RKO (cell line): ENCODE measurements at places on chromosomes 13 and 19.
A peak's percentile ranks its signal among the peaks of the same experiment; 100 is the strongest.

DNA sequence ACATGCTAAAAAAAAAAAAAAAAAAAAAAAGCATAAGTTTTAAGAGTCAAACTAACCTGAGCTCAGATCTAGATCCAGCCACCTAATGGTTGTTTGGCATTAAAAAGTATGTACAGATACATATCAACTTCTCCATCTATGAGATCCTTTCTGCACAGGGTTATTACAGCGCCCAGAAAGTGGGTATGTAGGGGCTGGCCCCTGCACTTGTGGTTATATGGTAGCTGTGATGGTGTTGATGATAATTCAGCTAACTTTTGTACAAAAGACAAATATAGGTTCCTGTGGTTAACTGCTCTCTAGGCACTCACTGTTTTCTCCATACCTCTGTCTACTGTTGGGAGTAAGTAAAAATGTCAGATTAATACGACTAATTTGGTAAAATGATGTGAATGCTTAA is 81.7 kb downstream of the TNFRSF19 start:
- no peak for DNase-seq

DNA sequence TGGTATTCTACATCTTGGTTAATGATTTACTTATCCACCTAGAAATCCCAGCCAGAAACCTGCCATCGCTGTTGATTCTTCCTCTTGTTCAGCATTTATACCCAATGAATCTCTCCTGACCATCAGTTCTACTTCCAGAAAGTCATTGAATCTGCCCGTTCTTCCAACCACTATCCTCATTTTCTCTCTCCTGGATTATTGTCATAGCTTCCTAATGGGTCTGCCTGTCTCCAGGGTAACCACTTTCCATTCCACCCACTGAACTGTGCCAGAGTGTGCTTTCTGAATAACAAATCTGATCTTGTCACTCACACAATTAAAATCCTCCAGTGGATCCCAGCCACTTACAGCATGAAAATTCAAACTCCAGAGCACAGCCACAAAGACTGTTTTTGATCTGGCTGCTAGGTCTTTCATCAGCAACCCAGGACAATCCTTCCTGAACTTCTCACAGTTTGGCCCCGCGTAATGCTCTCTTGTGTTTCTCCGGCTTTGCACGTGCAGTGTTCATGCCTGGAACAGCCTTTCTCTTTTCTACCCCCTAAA is 330.6 kb downstream of the SPRY2 start:
- no peak for DNase-seq

DNA sequence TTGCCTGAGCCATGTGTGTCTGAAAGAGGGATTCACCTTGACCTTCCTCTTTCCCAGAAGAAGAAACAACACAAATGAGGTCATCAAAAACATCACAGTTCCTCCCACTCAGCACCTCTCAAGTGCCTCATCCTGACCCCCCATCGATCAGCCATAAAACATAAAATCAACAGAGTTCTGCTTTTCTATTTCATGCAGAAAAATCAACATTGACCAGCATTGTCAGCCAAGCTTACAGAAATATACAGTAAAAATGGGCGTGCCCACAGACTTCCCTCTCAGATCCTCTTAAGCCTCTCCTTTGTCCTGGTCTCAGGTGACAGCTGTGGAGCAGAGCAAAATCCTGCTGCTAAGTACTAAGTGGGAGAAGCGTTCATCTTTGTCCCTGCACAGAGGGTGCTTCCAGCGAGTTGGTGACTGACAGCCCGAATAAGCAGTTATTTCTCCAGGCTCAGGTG is 213.3 kb downstream of the OLFM4 start:
- DNase-seq: no peak

DNA sequence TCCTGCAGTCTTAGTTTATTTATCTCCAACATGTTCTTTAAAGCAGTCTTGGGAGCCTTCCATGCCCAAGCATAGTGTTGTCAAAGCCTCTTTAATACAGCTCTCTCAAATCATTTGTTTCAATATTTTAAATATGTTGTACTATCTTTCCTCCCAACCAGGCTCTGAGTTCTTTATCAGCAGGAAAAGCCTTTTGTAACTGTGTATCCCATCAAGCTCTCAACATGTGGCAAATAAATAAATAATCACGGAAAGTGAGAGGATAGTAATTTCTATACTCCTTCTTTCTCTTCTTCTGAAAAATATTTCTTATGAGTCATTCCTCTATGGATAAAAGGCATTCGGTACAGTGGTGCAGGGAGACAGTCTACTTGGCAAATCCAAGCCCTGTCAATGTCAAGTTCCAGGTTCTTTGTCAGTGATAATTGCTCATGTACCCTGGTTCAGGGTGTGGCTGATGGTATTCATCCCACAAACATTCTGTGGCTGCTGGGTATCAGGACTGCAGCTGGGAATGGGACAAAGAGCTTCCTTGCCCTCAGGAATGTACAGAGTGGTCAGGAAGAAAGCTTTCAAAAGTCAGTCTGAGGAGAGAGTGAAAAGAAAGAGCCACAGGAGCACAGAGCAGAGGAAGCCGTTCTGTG is 384.3 kb downstream of the EFNB2 start:
- peak; percentile 32 for DNase-seq

GRCh38 chr13:35994131-35994966 is 136.8 kb downstream of the DCLK1 start:
- DNase-seq: no peak

- peak; percentile 80 for DNase-seq
These were observed 9.3 kb upstream of the RANBP3 start for GRCh38 chr19:5987077-5987818.

GRCh38 chr19:49396738-49397505 is 8.9 kb downstream of the KASH5 start:
- DNase-seq: no peak

DNA sequence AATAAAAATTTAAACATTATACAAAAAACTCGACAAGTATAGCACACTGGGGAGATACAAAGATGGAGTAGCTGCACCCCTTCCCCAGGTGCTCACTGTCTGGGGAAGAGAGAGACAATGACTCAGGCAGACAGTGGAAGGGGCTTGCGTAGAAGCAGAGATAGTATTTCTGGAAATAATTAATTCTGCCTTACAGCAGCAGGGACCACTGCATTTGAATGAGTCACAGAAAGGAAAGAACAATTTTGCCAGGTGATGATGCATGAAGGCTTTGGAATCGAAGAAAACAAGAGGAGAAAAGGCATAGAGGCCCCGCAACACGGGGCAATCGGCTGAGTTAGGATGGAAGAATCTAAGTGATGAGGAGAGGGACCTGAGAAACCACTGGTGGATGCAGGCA is 447.4 kb downstream of the EFNB2 start:
- DNase-seq: no peak

GRCh38 chr13:30639671-30640070 is 22.0 kb downstream of the USPL1 start:
- no peak for DNase-seq

GRCh38 chr13:40494513-40494912 is 171.9 kb downstream of the FOXO1 start:
- no peak for DNase-seq

DNA sequence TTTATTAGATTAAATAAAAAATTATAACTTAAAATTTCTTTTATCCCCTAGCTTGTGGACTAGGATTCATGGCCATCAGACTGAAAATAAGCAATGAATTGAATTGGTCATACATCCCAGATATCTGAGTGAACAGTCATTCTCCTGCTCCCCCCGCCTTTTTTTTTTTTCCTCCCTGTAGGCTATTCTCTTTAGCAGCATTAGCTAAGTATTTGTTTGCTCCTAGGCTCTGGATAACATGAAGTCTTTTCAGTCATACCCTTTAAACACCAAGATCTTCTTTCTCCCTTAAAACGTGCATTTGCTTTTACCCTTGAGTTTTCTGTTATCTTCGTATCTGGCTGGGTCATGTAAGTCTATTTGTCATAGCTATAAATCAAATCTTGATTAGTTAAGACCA is 866.7 kb upstream of the SPRY2 start:
- no peak for DNase-seq

- DNase-seq: no peak
These were observed 225.2 kb upstream of the TMTC4 start for GRCh38 chr13:100899720-100900316.

DNA sequence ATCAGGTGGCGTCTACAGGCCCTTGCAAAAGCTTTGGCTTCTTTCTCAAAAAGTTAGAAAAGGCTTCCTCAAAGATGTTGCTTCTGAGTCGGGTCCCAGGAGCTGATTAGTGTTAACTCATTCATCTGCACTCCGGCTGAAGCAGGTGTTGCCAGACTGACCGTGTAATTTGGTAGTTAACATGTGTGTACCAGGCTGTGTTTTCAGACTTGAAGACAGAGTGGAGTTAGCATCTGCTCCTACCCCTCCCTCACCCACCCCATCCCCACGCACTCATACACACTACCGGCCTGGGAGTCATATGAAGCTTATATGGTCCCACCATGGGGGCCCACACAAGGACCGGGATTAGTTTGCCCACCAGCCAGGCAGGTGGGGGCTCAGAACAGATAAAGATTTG is 111.5 kb downstream of the DNAJC15 start:
- DNase-seq: no peak

- DNase-seq: no peak
These were observed 662.8 kb downstream of the OLFM4 start for GRCh38 chr13:53691417-53691816.

GRCh38 chr13:22357132-22357531 is 686.3 kb downstream of the FGF9 start:
- DNase-seq: peak; percentile 3

DNA sequence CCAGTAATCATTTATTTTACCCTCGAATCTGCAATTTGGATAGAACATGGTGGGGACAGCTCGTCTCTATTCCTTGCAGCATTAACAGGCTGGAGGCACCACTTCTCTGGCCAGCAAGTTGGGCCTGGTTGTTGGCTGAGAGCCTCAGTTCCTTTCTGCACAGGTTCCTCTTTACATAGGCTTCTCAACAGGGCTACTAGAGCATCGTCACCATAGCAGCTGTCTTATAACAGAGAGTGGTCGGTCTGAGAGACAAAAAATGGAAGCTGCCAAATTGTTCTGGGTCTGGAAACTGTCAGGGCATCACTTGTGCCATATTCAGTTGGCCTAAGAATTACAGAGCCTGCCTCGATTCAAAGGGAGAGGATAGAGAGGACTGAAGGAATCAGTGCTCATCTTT is 86.7 kb downstream of the DNAJC15 start:
- DNase-seq: no peak

DNA sequence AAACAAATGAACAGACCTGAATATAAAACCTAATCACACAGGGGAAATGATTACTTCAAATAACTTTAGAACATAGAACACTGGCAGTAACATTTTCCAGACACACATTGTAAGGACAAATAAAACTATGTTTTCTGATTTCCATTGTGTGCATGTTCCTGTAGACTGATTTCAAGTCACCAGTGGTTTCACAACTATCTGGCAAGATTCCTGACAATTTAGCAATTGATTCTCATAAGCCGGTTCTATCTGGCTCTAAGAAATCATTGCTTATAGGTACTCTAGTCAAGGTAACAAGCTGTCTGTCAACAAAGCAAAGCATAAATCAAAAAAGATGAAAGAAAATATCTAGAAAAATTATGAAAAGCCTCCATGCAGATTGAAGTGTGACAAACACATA is 19.6 kb upstream of the PCCA start:
- no peak for DNase-seq

- DNase-seq: no peak
These were observed 407 bp upstream of the ZNF440 start for GRCh38 chr19:11813703-11814028.

DNA sequence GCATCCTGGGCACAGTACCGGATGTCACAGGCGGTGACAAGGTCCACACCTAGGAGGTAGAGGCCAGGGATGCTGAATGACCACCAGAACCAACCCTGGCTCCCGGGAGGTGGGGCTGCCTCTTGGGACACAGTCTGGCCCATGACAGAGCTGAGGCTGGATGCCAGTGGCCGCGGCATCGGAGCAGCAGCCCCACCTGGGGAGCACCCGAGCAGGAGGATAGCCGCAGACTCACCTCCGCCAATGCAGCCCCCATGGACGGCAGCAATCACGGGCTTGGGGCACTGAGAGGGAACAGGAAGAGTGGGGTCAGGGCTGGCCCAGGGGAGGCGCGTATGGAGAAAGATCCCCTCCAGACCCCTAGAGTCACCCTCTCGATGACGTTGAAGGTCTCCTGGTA is 4.3 kb upstream of the LGALS4 start:
- DNase-seq: no peak

DNA sequence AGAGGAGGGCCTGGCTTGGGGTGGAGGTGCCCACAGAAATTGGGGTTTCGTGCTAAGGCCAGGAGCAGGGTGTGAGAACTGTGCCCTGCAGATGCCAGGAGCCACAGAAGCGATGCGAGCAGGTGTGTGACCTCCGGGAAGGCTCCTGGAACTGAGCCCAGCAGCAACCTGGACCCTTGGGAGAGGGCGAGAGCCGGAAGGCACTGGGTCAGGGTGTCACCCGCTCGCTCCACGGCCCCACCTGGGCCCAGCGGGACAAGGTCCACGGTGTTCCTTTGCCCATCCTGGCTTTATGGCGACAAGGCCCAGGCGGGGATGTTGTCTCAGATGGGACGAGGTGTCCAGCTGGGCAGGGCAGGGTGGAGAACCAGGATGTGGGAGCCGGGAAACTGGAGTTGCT is 4.2 kb downstream of the MISP start:
- DNase-seq: no peak

- no peak for DNase-seq
These were observed 110.4 kb downstream of the DNAJC15 start for GRCh38 chr13:43133792-43134191.

DNA sequence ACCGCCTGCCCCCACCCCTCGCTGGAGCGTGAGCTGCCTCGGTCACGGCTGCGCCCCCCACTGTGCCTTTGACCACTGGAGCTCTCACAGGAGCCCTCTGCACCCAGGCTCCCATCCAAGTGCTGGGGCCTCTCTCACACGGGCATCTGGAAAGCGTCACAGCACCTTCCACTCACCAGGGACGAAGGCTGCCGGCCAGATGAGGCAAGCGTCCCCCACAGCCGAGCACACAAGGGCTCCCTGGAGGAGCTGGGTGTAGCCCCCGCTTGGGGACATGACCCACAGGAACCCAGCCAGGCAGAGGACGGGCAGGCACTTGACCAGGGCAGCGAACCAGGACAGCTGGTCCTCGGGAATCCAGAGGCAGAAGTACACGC is 560 bp downstream of the TMEM86B start:
- no peak for DNase-seq

- no peak for DNase-seq
These were observed 157.4 kb downstream of the TNFSF13B start for GRCh38 chr13:108426893-108427292.

DNA sequence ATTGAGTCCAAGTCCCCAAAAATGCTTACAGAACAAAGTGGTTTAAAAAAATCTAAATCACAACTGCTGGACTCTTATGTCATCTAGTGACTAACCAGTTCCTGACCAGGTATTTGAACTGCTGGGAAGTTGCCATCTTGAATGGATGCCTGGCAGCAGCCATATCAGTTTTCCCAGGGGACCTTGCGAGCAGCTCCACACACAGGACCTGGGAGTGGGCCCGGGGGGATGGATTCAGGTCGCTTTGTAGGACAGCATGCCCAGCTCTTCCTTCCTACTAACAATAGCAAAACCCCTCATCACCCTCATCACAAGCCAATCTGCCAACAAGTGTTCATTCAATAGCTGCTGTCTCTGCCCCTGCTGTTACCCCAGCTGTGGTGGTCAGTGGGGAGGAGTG is 65.3 kb downstream of the KCTD15 start:
- DNase-seq: no peak

- DNase-seq: no peak
These were observed 1.5 kb downstream of the TUBGCP3 start for GRCh38 chr13:112586334-112586960.

GRCh38 chr19:7488736-7489353 is at the start of gene PEX11G:
Gene PEX11G (minus strand): TSS chr19:7489035. CDS start chr19:7489010, 25 bp downstream.
- peak; percentile 89 for DNase-seq

- DNase-seq: peak; percentile 70
These were observed 13.3 kb downstream of the PALM3 start for GRCh38 chr19:14048443-14049153.

- no peak for DNase-seq
These were observed 33.9 kb upstream of the RANBP3 start for GRCh38 chr19:6011794-6012193.
